ENCODE measurements at places on chromosomes 7 and 10.

- DNase-seq: no peak
These were observed 2.2 kb downstream of the BTRC start for GRCh38 chr10:101356132-101356531.

DNA sequence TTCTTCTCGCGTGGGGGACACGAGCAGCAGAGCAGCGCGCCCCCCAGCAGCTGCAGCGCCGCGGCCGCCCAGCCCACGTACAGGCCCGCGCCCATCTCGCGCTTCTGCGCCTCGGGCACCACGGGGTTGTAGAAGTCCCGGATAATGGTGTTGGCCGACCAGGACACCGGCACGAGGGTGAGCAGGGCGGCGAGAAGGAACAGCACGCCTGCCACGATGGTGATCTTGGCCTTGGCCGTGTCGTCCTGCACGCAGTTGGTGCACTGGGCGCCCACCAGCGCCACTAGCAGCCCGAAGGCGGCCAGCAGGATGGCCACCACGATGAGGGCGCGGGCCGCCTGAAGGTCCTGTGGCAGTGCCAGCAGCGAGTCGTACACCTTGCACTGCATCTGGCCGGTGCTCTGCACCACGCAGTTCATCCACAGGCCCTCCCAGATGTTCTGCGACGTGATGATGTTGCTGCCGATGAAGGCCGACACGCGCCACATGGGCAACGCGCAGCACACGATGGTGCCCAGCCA, 529 bp downstream of the CLDN3 start:
- no peak for DNase-seq

DNA sequence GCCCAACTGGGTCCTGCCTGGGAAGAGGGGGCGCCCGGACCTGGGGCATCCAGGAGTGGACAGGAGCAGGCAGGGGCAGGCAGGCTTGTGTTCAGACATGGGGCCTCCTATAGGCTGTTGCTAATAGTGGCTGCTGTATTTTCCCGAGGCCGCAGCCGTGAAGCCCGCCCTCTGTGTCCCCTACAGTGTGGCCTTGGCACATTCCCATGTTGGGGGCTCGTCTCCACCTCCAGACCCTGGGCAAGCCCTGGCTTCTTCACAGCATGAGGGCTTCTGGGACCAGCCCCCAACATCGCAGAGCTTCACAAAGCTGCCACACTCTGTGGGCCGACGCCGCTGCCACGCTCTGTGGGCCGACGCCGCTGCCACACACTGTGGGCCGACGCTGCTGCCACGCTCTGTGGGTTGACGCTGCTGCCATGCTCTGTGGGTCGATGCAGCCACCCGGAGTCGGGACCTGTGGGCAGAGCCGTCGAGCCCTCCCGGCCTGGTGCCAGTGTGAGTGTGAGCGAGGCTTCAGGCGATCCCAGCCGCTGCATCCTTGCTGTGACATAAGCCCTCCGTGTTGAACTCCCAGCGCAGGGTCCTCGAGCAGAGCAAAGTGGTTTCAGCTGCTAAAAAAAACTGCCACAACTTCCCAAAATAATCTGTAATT, 109.0 kb downstream of the INPP5A start:
- no peak for DNase-seq

DNA sequence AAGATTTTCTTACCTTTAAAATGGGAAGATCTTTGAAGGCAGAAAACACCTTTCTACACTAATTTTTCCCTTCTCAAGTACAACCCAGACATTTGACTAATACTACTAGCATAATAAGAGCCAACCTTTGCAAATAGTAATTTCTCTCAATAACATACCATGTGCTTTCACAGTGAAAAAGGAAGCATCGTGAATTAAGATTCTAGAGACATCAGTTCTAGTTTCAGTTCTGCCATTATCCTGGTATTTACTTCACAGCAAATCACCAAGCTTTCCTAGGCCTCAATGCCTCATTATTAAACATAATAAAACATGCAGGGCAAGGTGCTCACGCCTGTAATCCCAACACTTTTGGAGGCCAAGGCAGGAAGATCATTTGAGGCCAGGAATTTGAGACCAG, 24.9 kb downstream of the GSAP start:
- DNase-seq: no peak

GRCh38 chr7:38425509-38425908, 152.1 kb upstream of the TARP start:
- no peak for DNase-seq

DNA sequence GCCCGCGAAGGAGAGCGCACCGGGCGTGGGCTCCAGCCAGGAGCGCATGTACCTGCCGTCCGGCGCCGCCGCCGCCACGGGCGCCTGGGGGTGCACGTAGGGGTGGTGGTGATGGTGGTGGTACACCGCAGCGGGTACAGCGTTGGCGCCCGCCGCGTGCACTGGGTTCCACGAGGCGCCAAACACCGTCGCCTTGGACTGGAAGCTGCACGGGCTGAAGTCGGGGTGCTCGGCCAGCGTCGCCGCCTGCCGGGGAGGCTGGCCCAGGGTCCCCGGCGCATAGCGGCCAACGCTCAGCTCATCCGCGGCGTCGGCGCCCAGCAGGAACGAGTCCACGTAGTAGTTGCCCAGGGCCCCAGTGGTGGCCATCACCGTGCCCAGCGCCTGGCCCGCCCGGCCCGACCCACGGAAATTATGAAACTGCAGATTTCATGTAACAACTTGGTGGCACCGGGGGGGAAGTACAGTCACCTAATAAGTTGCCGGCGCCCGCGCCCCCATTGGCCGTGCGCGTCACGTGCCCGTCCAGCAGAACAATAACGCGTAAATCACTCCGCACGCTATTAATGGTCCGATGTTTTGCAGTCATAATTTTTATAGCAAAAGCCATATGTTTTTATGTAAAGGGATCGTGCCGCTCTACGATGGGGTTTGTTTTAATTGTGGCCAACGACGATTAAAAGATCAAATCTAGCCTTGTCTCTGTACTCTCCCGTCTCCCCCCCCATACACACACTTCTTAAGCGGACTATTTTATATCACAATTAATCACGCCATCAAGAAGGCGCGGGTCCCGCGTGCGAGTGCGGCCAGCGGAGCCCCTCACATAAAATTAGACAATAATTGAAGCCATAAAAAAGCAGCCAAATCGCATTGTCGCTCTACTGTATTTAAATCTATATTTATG, at the start of gene HOXA9:
Gene HOXA9 (minus strand): TSS at position 449 of the 907 bp plus-strand sequence. CDS start 80 bp downstream, at position 369.
- no peak for DNase-seq

GRCh38 chr10:77620731-77621130, 16.9 kb downstream of the KCNMA1 start:
- no peak for DNase-seq

GRCh38 chr7:92832534-92833023, 3.8 kb downstream of the CDK6 start:
- DNase-seq: no peak

- DNase-seq: no peak
These were observed 4.3 kb downstream of the CAMK1D start for GRCh38 chr10:12353399-12354242.

GRCh38 chr7:66283003-66283920, 78.1 kb downstream of the TPST1 start:
- no peak for DNase-seq

DNA sequence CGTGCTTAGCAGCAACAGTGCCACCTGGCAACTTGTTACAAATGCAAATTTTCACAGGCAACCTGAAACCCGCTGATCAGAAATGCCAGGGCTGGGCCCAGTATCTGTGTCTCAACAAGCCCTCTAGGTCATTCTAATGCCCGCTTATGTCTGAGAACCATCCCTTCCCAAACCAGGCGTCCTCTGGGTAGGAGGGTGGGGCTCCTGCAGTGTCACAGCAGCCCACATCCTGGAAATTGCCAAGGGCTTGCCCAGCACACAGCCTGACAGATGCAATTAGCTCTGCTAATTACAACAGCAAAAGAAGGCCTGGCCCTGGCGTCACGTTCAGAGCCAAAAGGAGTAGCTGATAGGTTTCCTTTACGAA, 15.9 kb downstream of the ITPRIP start:
- DNase-seq: no peak

DNA sequence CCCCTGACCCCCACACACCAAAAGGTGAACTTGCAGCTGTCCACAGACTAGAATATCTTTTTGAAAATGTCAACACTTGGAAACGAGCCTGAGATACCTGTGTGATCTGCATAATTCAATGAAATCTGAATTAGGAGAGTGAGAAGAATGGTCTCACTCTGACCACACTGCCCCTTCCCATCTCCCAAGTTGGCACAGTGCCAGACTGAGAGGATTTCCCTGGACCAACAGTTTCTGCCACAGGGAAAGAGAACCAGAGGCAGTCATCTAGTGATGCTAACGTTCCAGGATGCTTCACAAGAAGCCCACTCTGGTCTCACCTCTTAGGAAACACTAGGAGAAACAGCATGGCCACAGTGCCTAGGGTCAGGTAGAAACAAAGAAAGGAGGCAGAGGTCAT, 479.0 kb downstream of the SDK1 start:
- DNase-seq: no peak

DNA sequence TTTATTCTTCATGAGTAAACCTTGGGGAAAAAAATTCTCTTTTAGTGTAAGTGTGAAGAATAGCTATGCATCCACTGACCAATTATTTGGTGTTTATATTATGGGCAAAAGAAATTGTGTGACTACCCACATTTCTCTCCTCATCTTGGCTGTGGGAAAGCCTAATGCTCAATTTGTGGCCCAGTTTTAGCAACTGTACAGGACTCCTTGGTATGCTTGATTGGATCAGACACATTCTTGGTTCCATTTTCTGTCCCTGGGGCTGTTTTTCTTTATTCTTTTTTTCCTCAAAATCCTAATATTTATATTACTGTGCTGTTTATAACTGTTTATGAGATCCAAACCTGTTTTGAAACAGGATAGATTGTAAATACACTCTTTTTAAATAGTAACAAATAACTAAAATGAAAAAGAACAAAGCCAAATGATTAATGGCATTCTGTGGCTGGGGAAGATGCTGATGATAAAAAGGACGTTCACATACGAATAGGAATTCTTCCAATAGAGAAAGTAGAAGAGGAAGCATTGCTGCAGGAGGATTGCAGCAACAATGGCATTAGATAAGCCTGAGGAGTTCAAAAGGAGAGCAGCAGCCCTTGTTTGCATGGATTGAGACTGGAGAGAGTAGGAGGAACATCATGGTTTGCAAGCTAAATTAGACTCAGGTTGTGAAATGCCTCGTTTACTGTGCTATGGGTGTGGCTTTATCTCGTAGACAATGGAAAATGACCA, 580.5 kb downstream of the INHBA start:
- no peak for DNase-seq

DNA sequence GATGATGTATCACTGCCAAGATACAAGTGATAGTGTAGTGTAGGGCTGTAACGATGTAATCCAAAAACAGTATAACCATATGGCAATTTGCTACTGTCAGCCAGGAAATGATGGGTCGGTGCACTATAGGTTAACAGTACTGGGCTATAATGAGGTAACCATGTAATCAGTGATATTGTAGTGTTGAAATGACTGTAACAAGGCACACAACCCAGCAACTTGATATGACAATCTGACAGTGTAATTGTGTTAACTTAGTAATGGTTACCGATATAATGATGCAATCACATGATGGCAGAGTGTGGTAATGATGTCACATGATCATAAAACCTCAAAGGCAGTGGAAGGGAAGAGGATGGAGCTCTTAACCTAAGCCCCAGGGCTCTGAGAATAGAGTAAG, 73.8 kb upstream of the SLF2 start:
- DNase-seq: no peak

DNA sequence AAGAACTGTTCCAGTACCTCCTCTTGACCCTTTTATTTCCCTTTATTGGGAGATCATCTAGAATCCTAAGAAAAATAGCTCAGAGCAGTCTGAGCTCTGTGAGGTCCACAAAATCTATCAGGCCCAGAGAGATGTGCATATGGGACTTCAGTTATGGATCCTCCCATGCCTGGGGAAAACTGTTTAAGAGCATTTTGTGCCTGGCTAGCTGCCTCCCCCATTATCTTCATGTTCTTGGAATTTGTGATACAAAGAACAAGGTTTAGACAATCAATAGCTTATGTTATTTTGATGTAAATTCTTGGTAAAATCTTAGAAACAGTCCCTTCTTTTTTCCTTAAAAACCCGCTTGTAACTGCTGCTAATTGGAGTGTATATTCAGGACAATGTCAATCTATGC, 75.2 kb downstream of the USP6NL start:
- no peak for DNase-seq

GRCh38 chr10:11679946-11680345, 62.2 kb upstream of the ECHDC3 start:
- DNase-seq: no peak

GRCh38 chr7:105664816-105665525, 83.7 kb upstream of the EFCAB10 start:
- no peak for DNase-seq

Data from stimulated activated CD4-positive, alpha-beta T cell treated with anti-CD3 and anti-CD28 coated beads, Interleukin-12 subunit alpha, Interleukin-12 subunit beta, amount 100 ng/mL, for 24 hours (primary cell).